ENCODE measurements at places on chromosomes 3 and 15.

- no peak for DNase-seq
These were observed 94.3 kb downstream of the DGKG start for GRCh38 chr3:186267758-186268157.

GRCh38 chr3:148459931-148460513, 237.7 kb upstream of the AGTR1 start:
- DNase-seq = no peak

GRCh38 chr3:131329774-131330173, 51.8 kb upstream of the NUDT16 start:
- no peak for DNase-seq

DNA sequence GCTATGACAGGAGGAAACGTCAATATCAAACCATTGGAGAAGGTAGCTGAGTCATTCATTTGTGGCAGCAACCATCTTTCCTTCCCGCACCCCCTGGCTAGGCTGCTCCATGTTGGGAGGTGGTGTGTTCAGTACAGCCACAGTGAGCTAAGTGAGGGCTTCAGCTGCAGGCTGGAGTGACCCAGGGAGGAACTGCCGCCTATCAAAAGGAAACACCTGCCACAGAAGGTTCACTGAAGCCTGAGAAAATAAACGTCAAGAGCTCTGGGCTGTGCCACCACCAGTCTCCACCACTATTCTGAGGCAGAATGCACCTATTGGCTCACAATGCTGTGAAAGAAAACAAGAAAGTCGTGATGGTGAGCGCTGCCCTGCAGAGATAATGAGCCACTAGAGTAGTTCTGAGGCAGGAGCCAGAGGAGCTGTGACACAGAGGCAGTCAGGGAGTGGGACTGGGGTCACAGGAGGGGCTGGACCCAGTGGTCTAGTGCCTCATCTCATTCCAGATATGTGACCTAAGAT, 34.8 kb upstream of the CD47 start:
- no peak for DNase-seq

DNA sequence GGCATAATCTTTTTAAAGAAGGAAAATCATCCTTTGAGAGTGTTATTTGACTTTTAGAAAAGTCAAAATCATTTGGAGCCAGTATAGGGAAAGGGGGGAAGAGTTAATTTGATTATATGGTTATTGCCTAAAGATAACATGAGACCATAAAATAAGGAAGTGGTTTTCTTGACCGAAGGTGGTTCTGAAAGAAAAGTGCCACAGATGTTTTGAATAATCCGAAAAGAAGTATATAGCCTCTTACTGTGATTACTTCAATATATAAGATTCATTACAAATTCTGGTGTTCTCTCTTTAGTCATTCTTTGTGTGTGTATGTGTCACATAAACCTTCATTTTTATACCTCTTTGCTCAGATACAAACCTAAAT, 1.1 kb downstream of the DNAJB11 start:
- no peak for DNase-seq

DNA sequence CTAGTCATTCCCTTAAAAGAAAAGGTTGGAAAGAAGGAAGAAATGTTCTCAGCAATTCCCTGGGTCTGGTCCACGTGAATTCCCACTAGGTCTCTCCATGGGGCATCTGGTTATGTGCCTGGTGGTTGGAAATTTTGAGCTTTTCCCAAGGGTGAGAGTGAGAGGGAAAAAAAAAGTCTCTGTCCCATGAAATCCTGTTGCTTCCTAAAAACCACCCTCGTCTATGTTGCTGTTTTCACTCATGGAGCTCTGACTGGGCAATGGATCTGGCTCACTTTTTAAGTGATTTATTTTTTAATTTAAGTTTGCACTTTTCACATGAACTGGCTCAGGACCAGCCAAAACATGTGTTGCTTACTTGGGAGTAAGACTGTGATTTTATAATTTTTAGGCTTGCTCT, 190.1 kb downstream of the CHST2 start:
- no peak for DNase-seq

GRCh38 chr3:171348121-171348520, 112.1 kb downstream of the TNIK start:
- no peak for DNase-seq

GRCh38 chr3:53318522-53318921, 28.8 kb downstream of the DCP1A start:
- no peak for DNase-seq

- no peak for DNase-seq
These were observed 1.0 kb downstream of the SHOX2 start for GRCh38 chr3:158105119-158105709.

DNA sequence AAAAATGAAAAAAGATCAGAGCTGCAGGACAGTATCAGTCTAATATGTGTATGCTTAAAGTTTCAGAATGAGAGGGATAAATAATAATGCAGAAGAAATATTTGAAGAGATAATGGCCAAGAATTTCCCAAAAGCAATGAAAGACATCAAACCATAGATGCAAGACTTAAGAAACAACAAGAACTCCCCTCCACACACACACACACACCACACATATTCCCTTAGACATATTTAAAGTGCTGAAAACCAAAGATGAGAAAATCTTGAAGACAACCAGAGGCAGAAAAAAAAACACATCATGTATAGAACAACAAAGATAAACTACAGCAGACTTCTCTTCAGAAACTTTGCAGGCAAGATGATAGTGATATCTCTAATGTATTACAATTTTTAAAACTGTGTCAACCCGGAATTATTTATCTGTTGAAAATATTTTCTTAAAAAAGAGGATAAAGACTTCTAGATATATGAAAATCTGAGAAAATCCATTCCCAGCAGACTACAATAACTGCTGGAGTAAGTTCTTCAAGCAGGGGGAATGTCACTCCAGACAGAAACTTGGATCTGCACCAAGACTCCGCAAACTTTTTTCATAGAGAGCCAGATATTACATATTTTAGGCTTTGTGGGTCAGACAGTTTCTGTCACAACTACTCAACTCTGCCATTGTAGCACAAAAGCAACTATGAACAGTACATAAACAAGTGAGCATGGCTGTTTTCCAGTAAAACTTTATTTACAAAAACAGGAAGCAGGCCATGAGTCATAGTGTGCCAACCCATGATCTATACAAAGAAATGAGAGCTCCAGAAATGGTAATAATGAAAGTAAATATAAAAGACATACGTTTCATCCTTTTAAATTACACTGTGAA, 223.4 kb upstream of the CGNL1 start:
- no peak for DNase-seq

- DNase-seq = no peak
These were observed 223.2 kb upstream of the THBS1 start for GRCh38 chr15:39357480-39358268.

GRCh38 chr3:48636149-48636655, 941 bp upstream of the SLC26A6 start:
- no peak for DNase-seq

GRCh38 chr3:108131475-108132134, 40.8 kb upstream of the CD47 start:
- no peak for DNase-seq

DNA sequence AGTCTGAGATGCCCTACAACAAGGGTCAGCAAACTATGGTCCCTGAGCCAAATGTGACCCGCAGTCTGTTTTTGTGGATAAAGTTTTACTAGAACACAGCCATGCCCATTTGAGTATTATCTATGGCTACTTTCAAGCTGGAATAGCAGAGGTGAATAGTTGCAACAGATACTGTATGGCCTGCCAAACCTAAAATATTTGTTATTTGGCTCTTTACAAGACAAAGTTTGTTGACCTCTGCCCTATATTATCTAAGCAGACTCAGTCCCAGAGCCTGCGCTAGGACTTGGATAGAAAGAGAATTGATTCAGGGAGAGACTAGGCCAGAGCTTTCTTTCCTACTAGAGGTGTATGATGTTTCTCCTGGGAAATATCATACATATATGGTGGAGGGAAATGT, 81.7 kb upstream of the NMNAT3 start:
- DNase-seq = no peak

DNA sequence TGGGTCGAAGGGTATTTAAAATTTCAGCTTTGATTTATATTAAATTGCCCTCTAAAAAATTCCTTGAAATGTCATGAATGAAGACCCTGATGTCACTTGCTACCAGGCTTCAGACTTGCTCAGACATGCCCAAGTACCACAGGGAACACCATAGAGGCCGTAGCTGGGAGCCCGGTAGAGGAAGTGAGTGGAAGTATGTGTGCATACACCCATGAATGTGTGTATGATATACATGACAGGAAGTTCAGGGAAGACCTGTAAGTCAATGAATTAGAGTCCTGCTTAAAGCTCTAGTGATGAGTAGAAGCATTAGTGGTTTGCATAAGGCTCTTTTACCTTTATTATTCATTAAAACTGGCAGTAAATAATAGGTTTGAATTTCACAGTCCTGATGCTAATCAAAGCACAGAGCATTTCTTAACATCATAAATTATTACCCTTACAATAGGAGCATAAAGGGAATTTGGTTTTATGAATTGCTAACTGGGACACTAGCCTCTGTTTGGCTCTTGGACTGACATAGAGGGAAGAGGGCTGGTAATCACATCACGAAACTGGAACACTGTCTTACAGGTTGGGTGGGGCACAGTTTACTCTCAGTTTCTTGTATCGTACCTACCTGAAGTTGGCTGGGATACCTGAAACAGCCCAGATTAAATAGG, 144.4 kb downstream of the CHST2 start:
- DNase-seq = no peak

DNA sequence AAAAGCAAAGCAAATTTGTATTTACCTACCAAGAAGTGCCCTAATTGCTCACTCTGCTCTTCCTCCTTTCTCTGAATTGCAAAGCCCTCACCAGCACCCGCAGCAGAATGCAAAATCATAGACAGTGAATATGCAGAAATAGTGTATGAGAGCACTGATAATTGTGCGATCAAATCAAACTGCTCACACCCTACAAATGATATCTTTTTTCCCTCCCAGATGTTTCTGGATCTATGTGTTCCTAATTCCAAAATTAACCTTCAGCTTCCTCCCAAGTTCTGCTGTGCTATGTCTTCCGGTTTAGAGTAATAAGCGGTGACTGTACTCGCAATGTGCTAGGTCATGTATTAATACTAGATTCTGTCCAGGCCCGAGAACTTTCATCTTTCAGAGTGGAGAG, 3.4 kb downstream of the GHSR start:
- DNase-seq = no peak

GRCh38 chr15:90558171-90558573, 28.4 kb downstream of the CRTC3 start:
- no peak for DNase-seq
